Nephron progenitor cell (in vitro differentiated cells): ENCODE measurements at places on chromosomes 2 and 18.

- DNase-seq = no peak
Measured at GRCh38 chr2:121502781-121503180, 27.9 kb upstream of the RNU4ATAC start.

DNA sequence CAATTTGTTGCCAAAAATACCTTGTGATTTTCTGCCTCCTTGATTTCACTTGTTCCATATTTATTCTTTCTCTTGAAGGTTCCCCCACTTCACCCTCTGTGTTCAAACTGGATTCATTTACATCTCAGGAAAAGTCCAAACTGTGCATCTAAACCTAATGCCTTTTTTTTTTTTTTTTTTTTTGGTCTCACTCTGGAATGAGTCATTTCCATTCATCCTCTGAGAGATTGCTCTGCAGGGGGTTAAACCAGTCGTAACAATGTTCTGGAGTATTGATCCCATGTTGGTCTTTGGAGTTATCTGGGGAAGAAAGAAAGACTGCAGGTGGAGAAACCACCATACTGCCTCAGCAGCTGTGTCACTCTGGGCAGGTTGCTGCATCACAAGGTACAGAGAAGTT lies 119.7 kb downstream of the TACR1 start:
- DNase-seq = no peak

GRCh38 chr2:47437287-47437686 lies 34.3 kb downstream of the MSH2 start:
- DNase-seq = no peak

DNA sequence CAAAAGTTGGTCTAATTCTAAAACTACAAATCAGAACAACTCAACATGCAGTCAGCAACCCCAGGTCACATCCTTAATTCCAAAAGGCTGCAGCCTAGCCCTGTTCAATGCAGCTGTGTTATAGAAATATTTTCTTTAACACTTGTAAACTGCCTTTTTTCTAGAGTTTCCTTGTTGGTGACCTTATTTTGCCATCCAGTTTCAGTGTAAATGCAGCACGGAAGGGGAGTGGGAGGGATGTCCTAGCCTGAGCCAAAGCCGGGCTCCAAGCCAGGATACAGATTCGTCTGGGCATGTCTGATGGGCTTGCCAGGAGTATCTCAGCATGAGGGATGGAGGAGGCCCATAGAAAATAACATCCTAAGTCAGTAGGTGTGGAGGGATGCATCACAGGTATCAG lies 17.7 kb upstream of the SP3 start:
- no peak for DNase-seq

- no peak for DNase-seq
Measured at GRCh38 chr2:186746584-186746983, 52.7 kb downstream of the FAM171B start.

DNA sequence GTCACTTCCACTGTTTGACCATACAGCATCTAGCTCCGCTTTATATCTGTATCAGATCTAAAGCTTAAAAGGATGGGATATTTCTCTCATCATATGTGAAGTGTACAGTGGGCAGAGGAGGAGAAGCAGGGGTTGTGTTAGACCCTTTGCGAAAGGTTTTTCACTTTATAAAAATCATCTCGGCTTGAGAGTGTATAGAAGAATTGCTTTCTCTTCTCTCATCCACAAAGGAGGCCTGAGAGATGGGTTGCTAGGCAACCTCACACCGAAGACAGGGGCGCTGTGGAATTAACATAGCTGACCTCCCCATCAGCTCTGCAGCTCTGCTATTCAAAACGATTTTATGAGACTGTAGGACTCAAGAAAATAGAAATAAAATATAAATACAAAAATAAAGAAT lies 70.2 kb upstream of the GALNT3 start:
- no peak for DNase-seq

DNA sequence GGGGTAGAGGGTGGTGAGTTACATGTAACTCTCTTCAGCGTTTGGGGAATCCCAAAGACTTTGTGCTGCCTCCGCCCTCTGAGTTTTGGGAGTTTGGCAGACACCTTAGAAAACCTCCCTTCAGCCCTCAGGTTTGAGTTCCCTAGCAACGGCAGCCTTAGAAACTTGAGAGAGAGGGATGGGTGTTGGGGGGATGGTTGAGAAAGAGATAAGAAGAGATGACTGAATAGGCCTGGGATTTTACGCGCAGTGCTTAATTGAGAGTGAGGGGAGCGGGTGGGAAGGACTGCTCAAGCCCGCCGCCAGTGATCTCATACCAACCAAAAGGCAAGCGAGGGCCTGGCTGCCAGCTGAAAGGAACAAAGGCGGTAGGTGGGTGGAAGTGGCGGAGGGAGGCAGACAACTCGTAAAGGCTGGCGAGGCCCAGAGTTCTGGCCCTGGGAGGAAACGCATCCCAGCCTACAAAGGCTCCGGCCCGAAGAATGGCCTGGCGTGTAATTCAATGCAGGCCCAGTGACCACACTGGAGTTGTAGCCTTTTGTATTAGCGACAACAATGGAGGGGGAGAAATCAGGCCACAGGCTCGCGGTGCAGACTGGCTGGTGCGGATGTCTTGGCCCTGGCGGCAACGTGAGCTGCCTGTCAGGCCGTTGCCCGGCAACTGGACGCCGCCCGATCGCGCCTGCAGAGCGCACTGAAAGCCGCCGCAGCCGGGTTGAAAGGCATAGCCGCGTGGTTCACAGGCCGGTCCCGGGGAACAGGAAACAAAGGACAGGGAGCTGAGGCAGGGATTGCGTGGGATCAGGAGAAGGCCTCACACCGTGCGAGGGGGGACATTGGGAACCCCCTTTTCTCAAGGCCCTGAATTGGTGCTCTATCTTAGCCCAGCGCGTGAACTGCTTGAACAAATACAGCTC lies 39.9 kb upstream of the DARS1 start:
- peak; percentile 87 for DNase-seq

DNA sequence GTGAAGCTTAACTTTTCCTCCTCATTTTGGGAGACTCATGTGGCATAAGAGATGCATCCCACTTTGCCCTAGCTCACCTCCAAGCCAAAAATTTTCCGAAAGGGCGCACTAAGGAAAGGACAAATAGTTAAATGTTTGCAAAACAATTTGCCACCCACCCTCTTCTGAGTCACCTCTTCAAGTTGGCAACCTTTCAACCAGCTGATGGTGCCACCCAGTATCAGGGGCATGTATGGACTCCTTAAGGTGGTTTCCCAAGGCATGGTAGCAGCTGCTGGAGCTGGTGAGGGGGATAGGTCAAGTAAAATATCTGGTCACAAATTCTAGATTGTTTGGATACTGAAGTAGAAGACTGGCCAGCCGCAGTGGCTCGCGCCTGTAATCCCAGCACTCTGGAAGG lies 17.2 kb upstream of the ITGAV start:
- no peak for DNase-seq

GRCh38 chr2:10454505-10454904 lies 6.4 kb upstream of the ODC1 start:
- no peak for DNase-seq

GRCh38 chr2:127228102-127228501 lies 8.0 kb upstream of the CYP27C1 start:
- DNase-seq = no peak

DNA sequence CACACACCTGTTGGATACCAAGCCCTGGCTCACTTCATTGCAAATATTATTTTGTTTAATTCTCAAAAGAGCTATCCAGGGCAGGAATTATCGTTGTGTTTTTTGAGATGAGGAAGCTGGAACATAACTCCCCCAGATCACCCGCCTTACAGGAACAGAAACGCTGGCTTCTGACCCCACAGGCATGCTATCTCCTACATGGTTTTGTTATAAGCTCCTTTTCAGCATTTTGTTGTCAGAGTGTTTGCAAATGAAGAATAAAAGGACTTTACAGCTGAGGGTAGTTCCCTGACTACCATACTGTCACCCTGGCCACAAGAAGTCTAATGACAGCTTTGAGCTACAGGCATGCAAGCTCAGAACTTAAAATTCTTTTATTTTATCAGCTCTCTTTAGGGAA lies 62.0 kb upstream of the MRPS9 start:
- DNase-seq = no peak

- DNase-seq = no peak
Measured at GRCh38 chr18:53644799-53645471, 579.5 kb downstream of the MBD2 start.

DNA sequence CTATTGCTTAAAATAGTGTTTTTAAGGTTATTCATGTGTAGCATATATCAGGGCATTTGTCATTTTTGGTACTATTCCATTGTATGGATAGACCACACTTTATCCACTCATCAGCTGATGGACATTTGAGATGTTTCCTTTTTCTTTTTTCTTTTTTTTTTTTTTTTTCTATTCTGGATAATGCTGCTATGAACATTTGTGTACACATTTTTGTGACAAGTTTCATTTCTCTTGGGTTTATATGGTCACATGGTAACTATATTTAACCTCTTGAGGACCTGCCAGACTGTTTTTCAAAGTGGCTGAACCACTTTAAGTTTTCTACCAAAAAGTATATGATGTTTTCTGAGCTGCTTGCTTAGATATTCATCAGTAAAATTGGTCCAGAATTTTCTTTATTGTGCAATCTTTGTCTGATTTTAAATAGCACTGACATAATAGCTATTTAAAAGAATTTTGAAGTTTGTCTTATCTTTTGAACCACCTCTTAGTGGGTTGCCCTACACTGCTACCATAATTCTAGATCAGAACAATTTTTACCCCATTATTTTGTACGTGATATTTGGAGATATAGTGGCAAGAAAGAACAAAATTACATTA lies 219.4 kb upstream of the SIX3 start:
- DNase-seq = no peak

GRCh38 chr18:54713386-54713785 lies 114.9 kb upstream of the RAB27B start:
- no peak for DNase-seq

- DNase-seq = no peak
Measured at GRCh38 chr2:113777371-113777770, 20.9 kb upstream of the SLC35F5 start.

GRCh38 chr2:153940511-153940910 lies 68.8 kb downstream of the GALNT13 start:
- no peak for DNase-seq

GRCh38 chr2:236825989-236826510 lies 256.4 kb downstream of the ACKR3 start:
- no peak for DNase-seq
